Activated T-helper 1 cell treated with anti-CD3 and anti-CD28 coated beads, Interleukin-2, amount 50 U/mL, for 16 hours (primary cell): ENCODE measurements at places on chromosomes 1 and 21.

DNA sequence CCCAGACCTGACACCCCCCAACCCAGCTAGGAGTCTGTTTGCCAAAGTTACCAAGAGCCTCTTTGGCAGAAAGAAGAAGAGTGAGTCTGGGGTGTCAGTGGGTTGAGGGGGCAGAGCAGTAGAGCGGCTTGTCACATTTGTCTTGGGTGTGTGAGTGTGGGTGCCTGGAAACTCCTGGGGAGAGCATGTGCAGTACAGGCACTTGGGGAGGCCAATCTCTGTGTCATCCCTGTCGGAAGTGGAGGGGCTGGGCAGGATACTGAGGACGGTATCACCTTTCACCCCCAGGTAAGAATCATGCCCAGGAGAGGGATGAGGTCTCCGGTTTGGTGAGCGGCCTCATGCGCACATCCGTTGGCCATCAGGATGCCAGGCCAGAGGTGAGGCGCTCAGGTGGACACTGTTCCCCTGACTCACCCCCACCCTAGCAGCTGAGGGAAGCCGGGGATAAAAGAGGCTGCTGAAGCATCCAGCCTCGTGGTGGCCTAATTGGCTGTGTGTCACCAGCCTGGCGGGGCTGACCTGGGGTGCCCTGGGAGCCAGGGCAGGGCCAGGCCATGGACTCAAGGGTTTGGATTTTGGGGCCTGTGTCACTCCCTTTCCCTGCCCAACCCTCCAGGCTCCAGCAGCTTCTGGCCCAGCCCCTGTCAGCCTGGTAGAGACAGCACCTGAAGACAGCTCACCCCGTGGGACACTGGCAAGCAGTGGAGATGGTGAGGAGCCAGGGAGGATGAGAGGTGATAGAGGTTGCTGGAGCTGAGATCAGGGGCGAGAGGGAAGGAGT lies 3.3 kb downstream of the PLK3 start:
- DNase-seq, result no peak

- no peak for DNase-seq
These were observed 19.7 kb downstream of the ENSA start for GRCh38 chr1:150609732-150610131.

- DNase-seq, result no peak
These were observed 31.2 kb downstream of the BATF3 start for GRCh38 chr1:212668477-212668876.

DNA sequence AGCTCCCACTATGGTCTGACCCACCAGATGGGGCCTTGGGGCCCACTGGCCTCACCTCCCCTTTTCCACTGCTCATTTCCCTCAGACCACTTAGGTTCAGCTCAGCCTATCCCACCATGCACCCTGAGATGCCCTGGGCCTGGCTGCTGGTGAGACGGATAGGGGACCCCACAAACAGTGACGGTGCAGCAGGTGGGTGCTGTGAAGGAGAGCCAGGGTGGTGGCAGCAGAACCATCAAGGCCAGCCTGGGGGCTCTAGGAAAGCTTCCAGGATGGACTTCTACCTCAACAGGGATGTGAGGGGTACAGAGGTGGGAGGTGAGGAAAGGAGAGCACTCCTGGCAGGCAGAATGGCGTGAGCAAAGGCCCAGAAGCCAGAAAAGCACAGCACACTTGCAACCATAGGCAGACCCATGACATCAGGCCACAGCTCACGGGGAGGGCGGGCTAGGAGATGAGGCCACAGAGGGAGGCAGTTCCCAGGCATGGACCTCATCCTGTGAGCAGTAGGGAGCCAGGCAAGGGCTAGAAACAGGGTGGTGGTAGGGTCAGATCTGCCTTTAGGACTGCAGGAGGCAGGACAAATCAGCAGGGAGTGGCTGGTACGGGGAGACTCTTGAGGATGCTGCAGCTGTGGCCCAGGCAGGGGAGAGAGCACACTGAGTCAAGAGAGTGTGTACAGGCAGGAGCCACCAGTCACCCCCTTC lies 23.1 kb downstream of the CYB5RL start:
- DNase-seq, result no peak

GRCh38 chr1:3821004-3821403 lies 24.7 kb upstream of the LRRC47 start:
- no peak for DNase-seq

DNA sequence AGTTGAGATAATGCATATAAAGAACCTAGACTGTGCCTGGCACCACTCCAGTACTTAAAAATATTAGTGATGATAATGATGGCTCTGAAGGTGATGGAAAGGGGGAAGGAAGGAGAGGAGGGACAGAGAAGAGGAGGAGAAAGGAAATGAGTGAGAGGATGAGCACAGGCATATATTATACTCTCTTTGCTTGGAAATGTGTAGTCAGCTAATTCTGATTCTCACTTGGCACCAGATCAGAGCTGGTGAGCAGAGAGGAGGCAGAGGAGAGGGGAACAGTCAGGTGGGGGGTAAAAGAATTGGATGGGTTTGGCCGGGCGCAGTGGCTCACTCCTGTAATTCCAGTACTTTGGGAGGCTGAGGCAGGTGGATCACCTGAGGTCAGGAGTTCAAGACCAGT lies 24.3 kb upstream of the MYOC start:
- no peak for DNase-seq
